ENCODE measurements at places on chromosomes 1 and 21.

DNA sequence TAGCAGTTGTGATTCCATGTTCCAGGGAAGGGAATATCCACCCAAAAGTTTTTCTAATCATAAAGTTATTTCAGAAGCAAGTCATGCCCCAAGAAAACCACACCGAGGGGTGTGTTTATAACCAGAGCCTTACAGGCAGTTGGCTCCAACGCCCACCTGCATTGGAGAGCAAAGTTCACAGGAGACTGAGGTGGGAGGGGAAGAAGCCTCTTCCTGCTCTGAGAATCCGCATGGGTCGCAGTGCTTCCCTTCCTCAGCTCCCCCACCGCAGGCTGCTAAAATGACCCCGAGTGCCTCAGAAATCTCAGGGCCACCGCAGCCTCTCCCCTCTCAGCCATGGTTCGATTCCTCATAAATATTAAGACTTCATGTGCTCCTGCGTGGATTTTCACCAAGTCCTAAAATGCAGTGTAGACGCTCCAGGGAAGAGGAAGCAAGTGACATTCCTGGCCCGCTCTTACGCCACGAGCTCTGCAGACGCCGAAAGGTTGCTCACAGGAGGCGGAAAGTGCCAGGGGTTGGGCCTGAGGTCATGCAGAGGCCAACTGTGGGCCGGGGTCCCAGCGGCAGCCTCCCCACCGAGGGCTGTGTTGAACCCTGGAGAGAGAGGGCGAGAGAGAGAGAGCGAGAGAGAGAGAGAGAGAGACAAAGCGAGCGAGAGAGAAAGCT lies 13.4 kb upstream of the SPSB1 start:
- DNase-seq = no peak

DNA sequence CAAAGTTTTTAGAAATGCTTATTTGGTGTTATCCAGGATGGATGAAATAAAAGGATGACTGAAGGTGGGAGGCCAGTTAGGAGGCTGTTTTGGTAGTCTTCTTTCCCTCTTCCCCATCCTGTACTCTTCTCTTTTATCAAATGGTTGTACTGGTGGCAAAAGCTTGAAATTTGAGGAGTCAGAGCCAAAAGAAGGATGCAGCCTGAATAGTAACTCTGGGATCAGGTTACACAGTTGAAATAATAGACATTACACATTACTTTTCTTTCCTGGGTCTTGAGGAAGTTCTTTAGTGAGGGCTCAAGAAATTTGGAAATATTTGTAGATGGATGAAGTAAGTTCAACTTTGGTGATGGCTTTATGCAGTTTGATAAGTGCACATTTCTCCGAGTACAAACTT lies 108.6 kb downstream of the GPR52 start:
- no peak for DNase-seq

DNA sequence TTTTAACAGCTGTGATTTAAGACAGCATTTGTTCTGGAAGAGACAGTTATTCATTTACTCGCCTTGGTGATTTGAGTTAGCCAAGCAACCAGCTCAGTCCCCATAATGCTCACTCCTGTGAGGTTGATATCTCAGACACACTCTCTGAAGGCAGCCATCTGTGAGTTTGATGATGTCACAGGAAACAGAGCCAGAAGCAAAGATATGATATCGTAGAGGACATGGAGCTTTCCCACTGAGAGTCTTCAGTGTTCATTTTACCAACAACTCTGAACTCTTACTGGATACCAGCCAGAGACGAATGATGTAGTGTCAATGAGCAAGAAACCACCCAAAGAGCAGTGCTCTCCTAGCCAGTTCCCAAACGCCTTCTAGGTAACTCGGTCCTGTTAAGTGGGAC lies 219.4 kb downstream of the SLC35F3 start:
- no peak for DNase-seq

GRCh38 chr1:92538413-92539061 lies 51.8 kb upstream of the GFI1 start:
- DNase-seq = no peak

- no peak for DNase-seq
Observed at GRCh38 chr21:25557180-25557579, 50.1 kb downstream of the MRPL39 start.

DNA sequence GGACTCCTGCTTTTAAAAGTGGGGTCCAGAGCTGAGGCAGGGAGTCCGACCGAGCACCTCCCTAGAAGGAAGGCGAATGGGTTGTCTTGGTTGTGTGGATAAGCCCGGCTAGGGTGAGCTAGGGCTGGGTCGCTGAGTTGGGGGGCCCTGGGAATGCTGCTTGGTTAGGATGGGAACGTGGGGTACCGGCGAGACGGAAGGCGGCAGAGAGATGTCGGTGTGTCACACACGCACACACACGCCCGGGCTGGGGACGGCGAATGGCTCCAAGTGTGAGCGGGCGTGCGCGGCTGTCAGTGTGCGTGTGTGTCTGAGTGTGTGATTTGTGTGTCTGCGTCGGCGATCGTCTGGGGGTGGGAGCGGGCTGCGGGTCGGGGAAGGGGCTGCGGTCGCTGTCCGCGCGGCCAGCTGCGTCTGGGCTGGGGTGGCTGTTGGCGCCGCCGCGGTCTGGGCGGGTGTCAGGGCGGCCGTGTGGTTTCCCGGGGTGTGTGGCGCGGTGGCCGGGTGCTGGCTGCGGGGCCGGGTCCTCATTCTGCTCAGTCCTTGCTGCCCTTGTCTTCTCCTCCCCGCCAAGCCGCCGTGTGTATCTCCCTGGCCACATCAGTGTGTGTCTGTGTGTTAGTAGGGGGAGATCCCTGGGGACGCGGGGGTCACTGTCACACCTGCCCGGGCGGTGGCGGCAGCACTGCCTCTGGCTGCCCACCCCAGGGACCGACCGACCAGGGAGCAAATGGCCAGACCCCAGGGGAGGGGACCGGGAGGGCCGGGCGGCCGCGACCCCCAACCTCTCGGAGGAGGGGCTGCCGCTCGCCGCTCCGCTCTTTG lies 1.1 kb downstream of the EFNA3 start:
- DNase-seq = no peak

- no peak for DNase-seq
Observed at GRCh38 chr1:242522996-242523718, 1.3 kb downstream of the PLD5 start.

GRCh38 chr1:3319874-3320245 lies 134.6 kb upstream of the ARHGEF16 start:
- no peak for DNase-seq

- no peak for DNase-seq
Observed at GRCh38 chr1:222918801-222919477, 104.1 kb downstream of the DISP1 start.

DNA sequence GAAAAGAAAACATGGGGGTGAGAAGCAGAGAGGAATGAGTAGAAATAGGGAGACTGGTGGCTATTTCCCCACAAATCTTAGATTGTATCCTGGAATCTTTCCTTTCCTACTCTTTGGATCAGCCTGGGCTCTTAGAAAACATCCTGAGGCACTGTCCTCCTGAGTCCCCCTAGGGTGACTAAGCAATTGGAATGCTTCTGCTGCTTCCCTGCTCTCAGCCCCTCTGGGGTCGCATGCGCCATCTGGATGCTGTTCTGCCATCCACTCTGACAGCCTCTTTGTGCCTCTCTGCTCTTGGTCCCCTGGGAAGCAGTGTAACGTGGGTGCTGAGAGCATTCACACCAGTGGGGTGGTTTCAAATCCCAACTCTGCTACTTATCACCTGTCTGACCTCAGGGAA lies 443.0 kb downstream of the SIPA1L2 start:
- DNase-seq = no peak

Data from stimulated activated CD8-positive, alpha-beta memory T cell treated with anti-CD3 and anti-CD28 coated beads, Interleukin-15, amount 100 ng/mL, for 4 hours (primary cell).